ENCODE measurements at places on chromosomes 7 and 10. TPM values are rescaled to one million over a fixed set of nuclear protein-coding genes. Genes with fewer than 3 reads are reported as not detected.

GRCh38 chr10:283916-284356 is 148.7 kb downstream of the ZMYND11 start:
- H3K4me3 ChIP-seq: no peak overlapping the region
- DNase-seq: no peak
- peaks cover 49% of the 10 kb centered on the region for H3K36me3 ChIP-seq
- H3K4me1 ChIP-seq: no peaks in the 10 kb centered on the region

- H3K27me3 ChIP-seq: no peaks in the 10 kb centered on the region
- H3K4me1 ChIP-seq: peaks cover 58% of the 10 kb centered on the region
- no peak overlapping the region for H3K27ac ChIP-seq
- no peak for DNase-seq
- H3K4me3 ChIP-seq: peak overlapping the region; percentile 99
These were observed 1.4 kb downstream of the BCCIP start for GRCh38 chr10:125824736-125825135.

TMEM178B gene
- polyA plus RNA-seq: 0.55 TPM

- peaks cover 16% of the 10 kb centered on the region for H3K4me1 ChIP-seq
- H3K27ac ChIP-seq: peak overlapping the region; percentile 61
These were observed 15.4 kb downstream of the ACSL5 start for GRCh38 chr10:112389271-112389822.

EDRF1 gene
- polyA plus RNA-seq: 17.8 TPM

GRCh38 chr10:23702977-23703414 is 264.1 kb downstream of the OTUD1 start:
- H3K27me3 ChIP-seq: no peaks in the 10 kb centered on the region
- H3K4me3 ChIP-seq: no peak overlapping the region
- no peaks in the 10 kb centered on the region for H3K4me1 ChIP-seq
- H3K27ac ChIP-seq: no peak overlapping the region

DNA sequence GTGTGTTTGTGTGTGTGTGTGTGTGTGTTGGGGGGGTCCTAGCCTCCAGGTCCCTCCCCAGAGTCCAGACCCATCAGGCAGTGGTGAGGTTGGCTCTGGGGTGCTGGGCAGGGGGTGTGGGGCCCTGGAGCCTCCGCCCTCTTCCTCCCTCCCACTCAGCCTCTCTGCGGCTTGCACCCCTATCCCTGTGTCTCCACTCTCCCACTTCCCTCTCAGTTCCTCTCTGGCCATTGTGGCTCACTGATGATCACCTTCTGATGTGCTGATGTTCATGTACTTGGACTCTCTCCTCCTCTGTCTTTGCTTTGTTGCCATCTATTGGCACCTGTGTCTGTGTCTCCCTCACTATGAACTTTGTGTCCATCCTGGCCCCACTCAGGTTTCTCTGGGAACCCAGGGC is 298.7 kb downstream of the ZEB1 start:
- no peak overlapping the region for H3K4me3 ChIP-seq
- no peaks in the 10 kb centered on the region for H3K36me3 ChIP-seq
- DNase-seq: no peak
- peaks cover 16% of the 10 kb centered on the region for H3K4me1 ChIP-seq

OPN1SW gene
- not detected for polyA plus RNA-seq

- H3K4me1 ChIP-seq: no peaks in the 10 kb centered on the region
- DNase-seq: no peak
- H3K4me3 ChIP-seq: no peak overlapping the region
- H3K27ac ChIP-seq: no peak overlapping the region
- no peaks in the 10 kb centered on the region for H3K27me3 ChIP-seq
- H3K36me3 ChIP-seq: no peaks in the 10 kb centered on the region
These were observed 36.3 kb upstream of the NOBOX start for GRCh38 chr7:144439717-144440205.

IGFBP3 gene
- polyA plus RNA-seq: 71.6 TPM

DNA sequence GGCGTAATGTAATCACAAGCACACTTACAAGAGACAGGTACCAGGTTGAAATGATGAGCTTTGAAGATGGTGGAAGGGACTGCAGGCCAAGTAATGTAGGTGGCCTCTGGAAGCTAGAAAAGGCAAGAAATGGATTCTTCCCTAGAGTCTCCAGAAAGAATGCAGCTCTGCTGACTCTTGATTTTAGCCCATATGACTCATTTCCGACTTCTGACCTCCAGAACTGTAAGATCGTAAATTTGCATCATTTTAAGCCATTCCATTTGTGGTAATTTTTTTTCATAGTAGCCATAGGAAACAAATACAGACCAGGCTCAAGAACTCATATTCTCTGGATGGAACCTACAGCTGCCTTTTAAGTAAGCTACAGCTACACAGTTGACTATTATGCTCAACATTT is 315.5 kb downstream of the MAGI2 start:
- H3K4me1 ChIP-seq: no peaks in the 10 kb centered on the region
- DNase-seq: no peak
- H3K36me3 ChIP-seq: no peaks in the 10 kb centered on the region

DNA sequence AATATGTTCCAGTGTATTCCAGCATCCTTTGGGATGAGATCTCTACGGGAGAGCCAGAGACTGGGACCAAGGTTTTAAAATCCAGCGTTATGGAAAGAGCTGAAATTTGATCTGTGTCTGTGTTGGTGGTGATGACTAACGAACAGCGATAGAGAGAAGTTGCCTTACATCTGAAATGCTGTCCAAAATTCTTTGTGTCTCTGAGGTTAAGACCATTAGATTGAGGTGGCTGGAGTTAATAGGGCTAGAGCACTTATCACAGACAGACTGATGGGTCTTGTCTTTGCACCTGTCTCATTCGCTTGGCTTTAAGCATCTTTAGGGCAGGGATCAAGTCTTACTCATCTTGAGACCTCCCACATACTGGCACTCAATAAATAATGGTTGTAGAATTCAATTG is 41.0 kb upstream of the RAPGEF5 start:
- no peaks in the 10 kb centered on the region for H3K36me3 ChIP-seq
- no peak for DNase-seq
- no peak overlapping the region for H3K27ac ChIP-seq
- H3K27me3 ChIP-seq: no peaks in the 10 kb centered on the region
- peaks cover 10% of the 10 kb centered on the region for H3K4me1 ChIP-seq

DNA sequence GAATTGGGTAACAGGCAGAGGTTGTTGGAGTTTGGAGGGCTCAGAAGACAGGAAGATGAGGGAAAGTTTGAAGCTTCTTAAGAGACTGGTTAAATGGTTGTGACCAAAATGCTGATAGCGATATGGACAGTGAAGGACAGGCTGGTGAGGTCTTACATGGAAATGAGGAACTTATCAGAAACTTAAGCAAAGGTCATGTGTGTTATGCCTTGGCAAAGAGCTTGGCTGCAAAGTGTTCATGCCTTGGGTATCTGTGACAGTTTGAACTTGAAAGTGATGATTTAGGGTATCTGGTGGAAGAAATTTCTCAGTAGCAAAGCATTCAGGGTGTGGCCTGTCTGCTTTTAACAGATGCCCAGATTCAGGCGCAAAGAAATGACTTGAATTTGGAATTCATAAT is 64.5 kb upstream of the EEPD1 start:
- H3K27me3 ChIP-seq: no peaks in the 10 kb centered on the region
- no peak for DNase-seq
- no peak overlapping the region for H3K4me3 ChIP-seq
- H3K27ac ChIP-seq: no peak overlapping the region
- no peaks in the 10 kb centered on the region for H3K4me1 ChIP-seq

SEMA4G gene
- polyA plus RNA-seq: 0.74 TPM

- H3K4me1 ChIP-seq: peaks cover 3% of the 10 kb centered on the region
- no peak overlapping the region for H3K27ac ChIP-seq
These were observed 296.1 kb upstream of the FZD8 start for GRCh38 chr10:35938160-35938559.

- no peaks in the 10 kb centered on the region for H3K27me3 ChIP-seq
- H3K4me1 ChIP-seq: peaks cover 86% of the 10 kb centered on the region
- no peak overlapping the region for H3K4me3 ChIP-seq
- H3K36me3 ChIP-seq: no peaks in the 10 kb centered on the region
These were observed 190.0 kb downstream of the FAM107B start for GRCh38 chr10:14584661-14585060.

DNA sequence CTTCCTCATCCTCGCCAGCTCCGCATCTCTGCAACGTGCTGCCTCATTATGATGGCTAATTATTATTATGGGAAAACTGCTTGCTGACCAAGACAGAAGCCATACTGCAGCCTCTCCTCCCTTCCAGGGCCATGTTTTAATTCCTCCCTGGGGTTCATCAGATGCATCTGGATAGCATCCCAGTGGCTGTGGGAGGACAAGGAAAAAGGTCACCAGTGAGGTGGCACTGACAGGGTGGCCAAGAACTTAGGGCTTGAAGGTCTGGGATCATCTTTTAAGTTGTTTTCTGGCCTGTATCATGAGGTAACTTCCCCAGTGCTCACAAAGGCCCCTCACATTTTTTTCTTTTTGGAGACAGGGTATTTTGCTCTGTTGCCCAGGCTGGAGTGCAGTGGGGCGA is 39.6 kb downstream of the KCNH2 start:
- DNase-seq: no peak
- H3K27me3 ChIP-seq: no peaks in the 10 kb centered on the region
- no peak overlapping the region for H3K4me3 ChIP-seq

GRCh38 chr10:120490288-120490687 is 33.3 kb downstream of the PLPP4 start:
- H3K4me3 ChIP-seq: no peak overlapping the region
- no peaks in the 10 kb centered on the region for H3K36me3 ChIP-seq
- H3K4me1 ChIP-seq: no peaks in the 10 kb centered on the region
- no peaks in the 10 kb centered on the region for H3K27me3 ChIP-seq
- no peak for DNase-seq

- no peak overlapping the region for H3K27ac ChIP-seq
- H3K4me1 ChIP-seq: no peaks in the 10 kb centered on the region
- H3K4me3 ChIP-seq: no peak overlapping the region
These were observed 66.5 kb downstream of the RAB11FIP2 start for GRCh38 chr10:117980216-117980615.

DNA sequence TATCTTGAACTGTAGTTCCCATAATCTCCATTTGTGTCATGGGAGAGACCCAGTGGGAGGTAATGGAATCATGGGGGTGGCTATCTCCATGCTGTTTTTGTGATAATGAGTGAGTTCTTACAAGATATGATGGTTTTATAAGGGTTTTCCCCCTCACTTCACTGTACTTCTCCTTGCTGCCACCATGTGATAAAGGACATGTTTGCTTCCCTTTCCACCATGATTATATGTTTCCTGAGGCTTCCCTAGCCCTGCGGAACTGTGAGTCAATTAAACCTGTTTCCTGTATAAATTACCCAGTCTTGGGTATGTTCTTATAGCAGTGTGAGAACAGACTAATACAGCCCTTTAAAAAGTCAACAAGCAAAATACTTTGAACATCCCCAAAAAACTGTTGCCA is 427.7 kb downstream of the HTR7 start:
- H3K27me3 ChIP-seq: no peaks in the 10 kb centered on the region
- no peak for DNase-seq
- H3K4me1 ChIP-seq: no peaks in the 10 kb centered on the region
- no peaks in the 10 kb centered on the region for H3K36me3 ChIP-seq
- H3K27ac ChIP-seq: no peak overlapping the region

LRRC17 gene
- polyA plus RNA-seq: 0.70 TPM

DNA sequence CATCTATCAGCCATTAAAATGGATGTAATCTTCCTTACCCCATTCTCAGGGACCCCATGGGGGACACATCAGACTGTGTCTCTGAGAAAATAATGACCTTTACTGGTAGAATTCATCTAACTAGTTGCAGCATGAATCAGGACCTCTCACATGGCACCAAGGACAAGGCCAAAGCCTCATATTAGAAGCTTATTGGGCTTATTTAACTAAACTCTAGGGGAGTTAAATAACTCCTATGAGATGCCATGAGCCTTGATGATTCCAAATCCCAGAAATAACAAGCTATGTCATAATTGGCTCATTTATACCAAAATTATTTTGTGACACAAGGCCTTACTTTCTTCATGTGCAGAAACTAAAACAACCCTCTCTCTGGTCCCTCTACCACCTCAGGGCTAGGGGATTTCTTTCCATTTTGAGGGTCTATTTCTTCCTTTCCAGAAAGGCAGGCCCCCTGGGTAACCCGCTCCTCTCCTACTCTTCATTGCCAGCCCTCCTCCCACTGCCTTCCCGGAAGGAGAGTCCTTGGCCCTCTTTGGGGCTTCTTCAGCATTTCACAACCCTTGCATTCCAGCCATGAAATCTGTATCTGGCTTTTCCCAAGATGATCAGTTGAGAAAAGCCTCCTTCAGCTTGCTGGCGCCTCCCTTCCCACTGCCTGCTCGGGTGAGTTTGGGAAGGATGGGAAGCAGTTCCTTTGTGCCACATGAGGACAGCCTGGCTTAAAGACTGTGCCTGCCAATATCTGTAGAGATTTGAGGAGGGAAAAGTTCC is 41.8 kb upstream of the TRIM8 start:
- H3K27me3 ChIP-seq: no peaks in the 10 kb centered on the region
- DNase-seq: no peak
- no peak overlapping the region for H3K4me3 ChIP-seq
- peak overlapping the region; percentile 19 for H3K27ac ChIP-seq
- peaks cover 89% of the 10 kb centered on the region for H3K36me3 ChIP-seq

DNA sequence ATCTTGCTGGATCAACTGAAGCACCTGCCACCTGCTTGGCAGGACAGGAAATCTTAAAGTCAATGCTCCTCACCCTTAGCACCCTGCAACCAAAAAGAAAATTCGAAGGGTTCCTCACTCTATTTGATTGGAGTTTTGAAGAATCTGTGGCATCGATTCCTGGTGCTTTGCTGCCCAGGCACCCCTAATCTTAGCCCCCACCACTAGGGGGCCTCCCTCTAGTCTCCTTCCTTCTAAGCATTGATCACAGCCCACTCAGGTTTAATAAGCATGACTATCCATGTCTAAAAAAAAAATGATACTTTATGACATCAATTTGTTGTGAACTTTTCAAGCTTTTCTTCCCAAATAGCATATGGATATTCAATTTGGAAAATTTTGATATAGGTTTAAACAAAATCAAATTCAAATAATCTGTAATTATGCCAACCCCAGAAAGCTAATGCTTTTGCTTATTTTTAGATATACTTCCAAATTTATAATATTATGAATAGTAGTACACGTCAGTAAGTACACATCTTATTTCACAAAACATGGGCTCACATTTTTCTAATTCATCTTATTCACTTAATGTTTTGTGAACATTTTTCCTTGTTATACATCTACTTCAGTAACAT is 45.3 kb downstream of the NRG3 start:
- H3K4me1 ChIP-seq: no peaks in the 10 kb centered on the region
- H3K27me3 ChIP-seq: no peaks in the 10 kb centered on the region
- no peak for DNase-seq
- no peaks in the 10 kb centered on the region for H3K36me3 ChIP-seq
- H3K4me3 ChIP-seq: no peak overlapping the region

All from spleen (tissue), 13 donors.